ENCODE measurements at places on chromosomes 3 and 15.

- DNase-seq, result no peak
These were observed 29.5 kb upstream of the SNRK start for GRCh38 chr3:43256714-43257461.

- no peak for DNase-seq
These were observed 193.8 kb downstream of the SCAPER start for GRCh38 chr15:76711351-76711827.

DNA sequence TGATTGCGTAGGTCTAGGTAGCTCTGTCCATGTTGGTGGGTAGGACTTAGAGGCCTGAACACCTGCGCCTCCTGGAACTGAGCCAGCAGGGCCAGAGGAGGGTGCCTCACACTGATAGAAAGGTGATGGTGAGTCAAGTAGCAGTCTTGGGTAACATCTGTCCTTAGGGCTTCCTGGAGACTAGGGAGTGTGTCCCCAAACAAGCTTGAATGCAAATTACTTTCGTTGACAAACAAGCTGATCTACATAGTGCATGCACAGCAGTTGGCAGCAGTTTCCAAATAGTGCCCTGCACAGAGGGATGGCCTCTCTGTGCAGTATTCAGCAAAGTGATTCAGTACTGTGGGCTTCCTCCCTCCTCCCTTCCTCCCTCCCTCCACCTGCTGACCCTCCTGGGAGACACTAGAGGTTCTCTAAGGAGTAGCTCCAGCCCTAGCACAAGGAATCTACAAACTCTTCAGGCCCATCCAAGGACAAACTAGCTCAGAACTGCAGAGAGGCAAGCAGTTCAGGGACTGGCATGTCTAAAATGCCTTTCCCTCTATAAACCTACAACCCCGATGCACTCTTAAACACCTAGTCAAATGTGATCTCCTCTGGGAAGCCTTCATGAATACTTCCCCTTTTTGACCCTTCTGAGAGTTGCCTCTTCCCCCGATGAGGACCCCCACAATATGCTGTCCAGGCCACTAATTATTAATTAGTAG, 61.0 kb downstream of the TLE3 start:
- DNase-seq, result no peak

- DNase-seq, result peak; percentile 73
These were observed 28.9 kb downstream of the FBXW12 start for GRCh38 chr3:48400824-48401433.

DNA sequence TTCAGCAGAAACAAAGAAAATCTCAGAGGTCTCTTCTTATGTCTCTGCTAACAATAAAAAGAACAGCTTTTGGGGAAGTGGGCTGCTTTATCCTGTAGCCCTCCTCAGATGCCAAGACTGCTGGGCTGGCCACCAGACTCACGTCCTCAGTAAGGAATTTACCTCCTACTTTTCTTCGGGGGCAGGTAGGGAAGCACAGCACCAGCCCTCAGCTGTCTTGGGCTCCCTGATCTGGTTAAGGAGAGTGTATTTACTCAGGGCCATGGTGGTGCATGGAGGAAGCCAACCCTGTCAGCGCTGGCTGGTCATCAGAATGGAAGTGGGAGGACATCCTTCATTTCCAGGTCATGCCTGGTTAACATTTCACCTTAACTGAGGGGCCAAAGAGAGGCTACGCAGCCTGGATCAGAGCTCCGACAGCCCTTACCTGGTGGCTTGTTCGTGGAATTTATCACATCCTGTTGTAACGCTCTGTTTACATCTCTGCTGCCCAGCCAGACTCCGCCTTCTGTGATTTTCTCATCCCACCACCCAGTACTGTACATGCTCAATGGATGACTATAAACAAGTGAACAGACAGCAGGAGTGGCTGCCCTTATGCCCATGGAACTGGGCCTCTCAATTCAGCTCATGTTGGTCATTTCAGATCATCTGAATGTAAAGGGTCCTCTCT, 108.3 kb downstream of the IGF2BP2 start:
- DNase-seq, result no peak

DNA sequence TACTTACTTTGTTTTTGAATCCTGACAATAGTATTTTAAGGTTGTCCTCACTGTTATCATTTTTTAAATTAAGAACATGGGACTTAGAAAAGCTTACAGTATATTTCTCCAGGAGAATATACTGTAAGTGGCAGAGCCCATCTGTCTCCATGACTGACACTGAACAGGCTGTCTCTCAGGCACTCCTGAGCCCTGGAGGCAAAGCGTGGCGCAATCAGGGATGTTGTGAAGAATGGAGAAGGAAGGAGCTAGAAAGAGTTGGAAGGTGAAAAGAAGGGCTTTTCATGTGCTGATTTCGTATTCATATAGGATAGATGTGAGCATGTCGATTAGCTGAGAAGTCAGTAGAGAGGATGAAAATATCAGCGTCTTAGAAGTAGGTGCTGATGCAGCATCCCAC, 41.5 kb downstream of the FGF12 start:
- no peak for DNase-seq

GRCh38 chr15:25441111-25441510, 2.3 kb upstream of the UBE3A start:
- DNase-seq, result no peak

GRCh38 chr3:162195147-162195546, 698.5 kb downstream of the OTOL1 start:
- no peak for DNase-seq

DNA sequence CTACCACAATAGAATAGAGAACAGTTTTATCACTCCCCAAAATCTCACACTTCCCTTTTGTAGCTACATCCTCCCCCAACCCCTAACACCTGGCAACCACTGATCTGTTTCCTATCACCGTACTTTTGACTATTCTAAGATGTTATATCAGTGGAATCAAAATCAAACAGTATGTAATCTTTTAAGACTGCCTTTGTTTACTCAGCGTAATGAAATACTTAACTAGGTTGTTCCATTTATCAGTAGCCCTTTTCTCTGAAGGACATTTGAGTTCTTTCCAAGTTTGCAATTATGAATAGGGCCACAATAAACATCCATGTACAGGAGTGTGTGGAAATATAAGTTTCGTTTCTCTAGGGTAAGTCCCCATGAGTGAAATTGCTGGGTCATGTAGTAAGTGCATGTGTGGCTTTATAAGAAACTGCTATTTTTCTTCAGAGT, 372.3 kb downstream of the SV2B start:
- DNase-seq, result no peak

DNA sequence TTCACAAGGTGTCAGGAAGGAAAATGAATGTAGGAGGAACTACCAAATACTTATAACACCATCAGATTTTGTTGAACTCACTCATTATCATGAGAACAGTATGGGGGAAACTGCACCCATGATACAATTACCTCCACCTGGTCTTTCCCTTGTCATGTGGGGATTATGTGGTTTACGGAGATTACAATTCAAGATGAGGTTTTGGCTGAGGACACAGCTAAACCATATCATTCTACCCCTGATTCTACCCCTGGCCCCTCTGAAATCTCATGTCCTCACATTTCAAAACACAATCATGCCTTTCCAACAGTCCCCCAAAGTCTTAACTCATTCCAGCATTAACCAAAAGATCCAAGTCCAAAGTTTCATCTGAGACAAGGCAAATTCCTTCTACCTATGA, 17.1 kb upstream of the PLSCR1 start:
- no peak for DNase-seq

DNA sequence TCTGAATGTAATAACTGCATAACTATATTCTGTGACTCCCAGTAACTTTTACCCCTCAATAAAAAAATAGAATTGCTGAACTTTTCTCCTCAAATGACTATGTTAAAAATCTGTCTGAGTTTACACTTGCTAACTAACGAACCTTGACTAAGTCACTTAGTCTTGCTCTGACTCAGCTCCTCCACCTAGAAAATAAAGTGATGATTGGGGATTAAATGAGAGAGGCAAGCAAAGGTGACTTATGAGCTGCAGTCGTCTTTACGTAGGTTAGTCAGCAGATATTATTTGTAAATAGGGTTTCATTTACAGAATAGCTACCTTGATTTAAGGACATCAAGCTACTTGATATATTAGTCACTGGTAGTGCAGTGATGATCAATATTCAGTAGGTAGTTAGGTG, 476.9 kb downstream of the MECOM start:
- DNase-seq, result no peak

DNA sequence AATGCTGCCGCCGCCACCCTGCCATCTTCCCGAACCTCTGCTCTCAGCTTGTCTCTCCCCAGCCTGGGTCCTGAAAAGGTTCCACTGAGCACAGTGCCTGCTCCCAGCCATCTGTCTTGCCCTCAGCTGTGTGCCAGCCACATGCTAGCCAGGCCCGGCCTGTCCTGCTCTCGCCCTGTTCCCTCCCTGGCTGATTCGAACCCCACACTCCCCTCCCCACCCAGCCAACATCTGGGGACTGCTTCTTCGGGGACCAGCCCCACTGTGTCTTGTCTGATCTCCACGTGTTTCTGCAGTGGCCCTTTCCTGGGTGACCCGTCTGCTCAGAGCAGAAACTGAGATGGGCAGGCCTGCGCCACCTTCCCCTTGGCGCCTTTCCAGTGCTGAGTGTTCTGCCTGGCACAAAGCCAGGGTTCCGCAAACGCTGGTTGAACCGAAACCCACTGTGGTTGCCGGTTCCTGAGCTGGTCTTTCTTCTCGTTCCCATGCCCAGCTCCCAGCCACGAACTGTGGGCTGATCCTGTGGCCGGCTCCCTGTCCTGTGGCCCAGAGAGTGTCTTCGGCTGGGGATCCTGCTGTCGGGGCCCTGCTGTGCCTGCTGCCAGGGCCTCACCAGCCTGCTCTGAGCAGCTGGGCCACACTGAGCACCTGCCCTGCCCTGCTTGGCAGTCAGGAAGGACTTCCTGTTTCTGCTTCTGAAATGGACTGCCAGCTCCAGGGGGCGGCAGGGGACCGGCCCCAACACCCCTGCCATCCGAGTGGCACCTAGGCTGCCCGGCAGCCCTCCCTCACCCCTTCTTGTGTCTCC, 62.7 kb upstream of the KLF13 start:
- DNase-seq, result peak; percentile 65

- no peak for DNase-seq
These were observed 6.7 kb downstream of the BCL2L10 start for GRCh38 chr15:52105846-52106245.

DNA sequence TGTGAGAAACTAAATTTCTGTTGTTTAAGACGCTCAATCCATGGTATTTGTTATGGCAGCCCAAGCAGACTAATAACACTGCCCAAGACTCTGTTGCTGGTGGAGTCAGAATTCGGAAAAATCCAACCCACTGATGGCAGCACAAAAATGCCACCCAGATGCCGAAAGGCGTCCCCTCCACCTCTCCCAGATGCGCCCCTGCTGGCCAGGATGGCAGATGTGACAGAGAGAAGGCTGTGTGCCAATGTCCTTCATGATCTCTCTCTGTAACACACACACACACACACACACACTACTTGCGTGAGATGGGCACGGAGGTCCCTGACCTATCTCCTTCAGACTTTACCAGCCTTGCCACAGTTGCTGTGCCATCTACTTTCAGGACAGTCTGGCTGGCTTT, 10.9 kb upstream of the LYSMD4 start:
- no peak for DNase-seq

- peak; percentile 77 for DNase-seq
These were observed 45.0 kb downstream of the SRGAP3 start for GRCh38 chr3:9204253-9204992.

DNA sequence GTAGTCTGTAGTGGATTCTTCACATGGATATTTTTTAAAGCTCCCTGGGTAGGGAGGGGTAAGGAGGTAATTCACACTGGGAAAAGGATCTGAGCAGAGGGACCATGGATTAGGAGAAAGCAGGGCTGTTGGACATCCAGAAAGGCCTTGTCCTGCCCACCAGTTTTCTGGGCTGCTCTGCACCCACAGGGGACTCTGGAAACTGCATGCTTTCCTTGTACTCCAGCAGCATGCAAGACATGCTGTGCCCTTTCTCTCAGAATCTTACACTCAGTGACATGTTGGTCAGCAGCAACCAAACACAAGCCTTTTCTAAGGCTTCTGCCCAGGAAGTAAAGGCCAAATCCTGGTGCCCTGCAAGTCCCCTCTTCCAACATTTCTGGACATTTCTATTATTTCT, 2.5 kb upstream of the FBN1 start:
- DNase-seq, result peak; percentile 54

- no peak for DNase-seq
These were observed 673.2 kb upstream of the BCHE start for GRCh38 chr3:166510382-166510781.

DNA sequence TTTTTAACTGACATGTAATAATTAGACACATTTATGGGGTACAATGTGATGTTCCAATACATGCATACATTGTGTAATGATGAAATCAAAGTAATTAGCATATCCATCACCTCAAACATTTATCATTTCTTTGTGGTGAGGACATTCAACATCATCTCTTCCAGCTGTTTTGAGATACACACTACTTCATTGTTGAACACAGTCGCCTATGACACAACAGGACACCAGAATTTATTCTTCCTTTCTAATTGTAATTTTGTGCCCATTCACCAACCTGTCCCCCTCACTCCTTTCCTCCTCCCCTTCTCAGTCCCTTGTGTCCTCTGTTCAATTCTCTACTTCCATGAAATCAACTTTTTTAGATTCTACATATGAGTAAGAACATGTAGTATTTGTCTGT, 113.4 kb upstream of the CBLB start:
- DNase-seq, result no peak

GRCh38 chr15:51227940-51228732, 110.3 kb downstream of the CYP19A1 start:
- DNase-seq, result peak; percentile 79

- DNase-seq, result no peak
These were observed 224.2 kb upstream of the CHRNA7 start for GRCh38 chr15:31806106-31806505.

GRCh38 chr15:66390678-66391077, 4.0 kb downstream of the MAP2K1 start:
- DNase-seq, result no peak

- DNase-seq, result no peak
These were observed 14.4 kb upstream of the ALDH1L1 start for GRCh38 chr3:126194713-126195305.

- no peak for DNase-seq
These were observed 28.2 kb downstream of the CPOX start for GRCh38 chr3:98565237-98565643.

GRCh38 chr15:61840090-61840489, 220.2 kb downstream of the VPS13C start:
- DNase-seq, result no peak

GRCh38 chr3:181756645-181757297, 45.0 kb downstream of the SOX2 start:
- DNase-seq, result no peak

DNA sequence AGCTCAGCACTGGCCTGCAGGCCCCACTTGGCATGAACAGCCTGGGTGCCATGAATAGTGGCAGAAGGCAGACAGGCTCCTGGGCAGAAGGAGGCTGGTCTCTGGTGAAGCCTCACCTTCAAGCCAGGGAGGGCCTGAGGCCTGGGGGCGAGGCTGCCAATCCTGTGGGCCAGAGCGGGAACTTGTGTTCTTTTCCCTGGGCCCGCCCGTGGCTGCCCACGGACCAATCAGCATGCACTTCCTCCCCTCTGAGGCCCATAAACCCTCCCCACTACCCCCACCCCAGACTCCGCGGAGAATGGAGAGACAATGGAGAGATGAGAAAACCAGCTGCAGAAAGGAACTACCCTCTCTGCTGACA, 283.8 kb upstream of the ROBO1 start:
- DNase-seq, result no peak

GRCh38 chr3:193997228-193998122, 138.5 kb upstream of the HES1 start:
- no peak for DNase-seq

GRCh38 chr3:106182950-106183511, 314.2 kb upstream of the CBLB start:
- peak; percentile 19 for DNase-seq

- peak; percentile 66 for DNase-seq
These were observed 2.6 kb upstream of the FOXP1 start for GRCh38 chr3:71585887-71586809.

GRCh38 chr15:75042730-75043508, 19.5 kb downstream of the PPCDC start:
- DNase-seq, result peak; percentile 42
